ENCODE measurements at places on chromosomes 12 and 14.

- no peak for DNase-seq
Measured at GRCh38 chr14:103480595-103480994, 42.0 kb downstream of the CKB start.

GRCh38 chr12:25130741-25131188, 64.2 kb downstream of the DNAI7 start:
- peak; percentile 61 for DNase-seq

- peak; percentile 7 for DNase-seq
Measured at GRCh38 chr12:15131431-15131830, 89.8 kb downstream of the RERG start.

GRCh38 chr12:90953956-90954421, 987 bp downstream of the CCER1 start:
- DNase-seq, result no peak

- no peak for DNase-seq
Measured at GRCh38 chr12:65761301-65761700, 63.0 kb upstream of the HMGA2 start.

- DNase-seq, result peak; percentile 56
Measured at GRCh38 chr12:123118497-123118896, 32.4 kb downstream of the PITPNM2 start.

- no peak for DNase-seq
Measured at GRCh38 chr14:91368776-91369416, 48.7 kb downstream of the CCDC88C start.

- DNase-seq, result no peak
Measured at GRCh38 chr12:110689281-110690126, 589 bp upstream of the HVCN1 start.

GRCh38 chr12:114136631-114137030, 170.5 kb upstream of the RBM19 start:
- DNase-seq, result no peak

GRCh38 chr14:51603495-51603894, 48.2 kb upstream of the FRMD6 start:
- peak; percentile 93 for DNase-seq

DNA sequence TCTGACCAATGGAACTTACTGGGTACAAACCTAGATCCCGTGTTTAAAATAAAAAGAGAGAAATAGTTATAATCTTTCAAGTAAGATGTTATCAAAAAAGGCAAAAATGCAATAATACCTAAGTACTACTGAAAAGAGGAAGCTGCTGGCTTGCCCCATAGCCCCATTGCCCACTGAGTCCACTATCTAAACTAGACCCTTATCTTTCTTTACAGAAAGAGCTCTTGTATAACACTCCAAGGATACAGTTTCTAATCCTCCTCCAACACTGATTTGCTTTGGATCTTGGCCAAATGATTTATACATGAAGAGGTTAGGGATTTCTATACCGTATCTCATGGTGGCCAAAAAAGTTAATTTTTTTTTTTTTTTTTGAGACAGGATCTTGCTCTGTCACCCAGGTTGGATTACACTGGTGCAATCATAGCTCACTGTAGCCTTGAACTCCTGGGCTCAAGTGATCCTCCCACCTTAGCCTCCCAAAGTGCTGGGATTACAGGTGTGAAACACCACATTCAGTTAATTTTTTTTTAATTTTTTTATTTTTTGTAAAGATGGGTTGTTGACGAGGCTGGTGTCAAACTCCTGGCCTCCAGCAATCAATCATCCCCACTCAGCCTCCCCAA, 2.6 kb downstream of the GXYLT1 start:
- no peak for DNase-seq

- DNase-seq, result peak; percentile 38
Measured at GRCh38 chr12:80192087-80192486, 92.8 kb downstream of the OTOGL start.

GRCh38 chr14:42192738-42193653, 586.3 kb downstream of the LRFN5 start:
- DNase-seq, result peak; percentile 94

DNA sequence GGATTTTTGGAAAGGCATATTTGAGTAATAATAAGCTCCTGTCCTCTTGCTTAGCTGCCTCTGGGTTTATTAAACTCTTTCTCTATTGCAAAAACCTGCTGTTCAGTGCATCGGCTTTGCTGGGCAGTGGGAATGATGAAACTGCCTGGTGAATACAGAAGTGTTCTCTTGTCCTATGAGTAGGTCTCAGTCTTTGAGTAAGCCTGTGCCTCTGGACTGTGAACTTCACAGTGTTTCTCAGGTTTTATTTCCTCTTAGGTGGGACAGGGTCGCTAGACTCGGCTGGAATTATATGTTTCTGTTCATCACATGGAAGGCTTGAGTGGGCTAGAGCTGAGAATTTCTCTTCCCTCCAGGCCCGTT, 46.4 kb downstream of the CRADD start:
- no peak for DNase-seq

DNA sequence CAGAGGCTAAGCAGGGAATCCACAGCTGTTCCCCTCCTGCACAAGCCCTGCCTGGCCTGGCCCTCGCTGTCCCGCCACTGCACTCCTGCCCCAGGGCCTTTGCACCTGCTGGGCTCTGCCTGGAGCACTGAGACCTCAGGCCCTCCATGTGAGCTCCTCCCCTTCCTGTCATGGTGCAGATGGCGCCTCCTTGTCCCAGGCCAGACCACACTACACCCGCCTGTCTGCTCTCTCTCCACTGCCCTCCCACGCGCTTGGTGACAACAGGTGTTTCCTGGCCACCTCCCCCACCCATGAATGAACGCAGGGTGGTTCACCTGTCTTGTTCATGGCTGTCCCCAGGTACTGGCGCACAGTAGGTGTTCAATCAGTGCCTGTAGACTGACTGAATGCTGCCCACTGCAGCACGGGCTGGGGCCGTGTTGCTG, 82.9 kb downstream of the NCOR2 start:
- DNase-seq, result no peak

GRCh38 chr12:57882575-57882974, 36.0 kb upstream of the CTDSP2 start:
- DNase-seq, result no peak

DNA sequence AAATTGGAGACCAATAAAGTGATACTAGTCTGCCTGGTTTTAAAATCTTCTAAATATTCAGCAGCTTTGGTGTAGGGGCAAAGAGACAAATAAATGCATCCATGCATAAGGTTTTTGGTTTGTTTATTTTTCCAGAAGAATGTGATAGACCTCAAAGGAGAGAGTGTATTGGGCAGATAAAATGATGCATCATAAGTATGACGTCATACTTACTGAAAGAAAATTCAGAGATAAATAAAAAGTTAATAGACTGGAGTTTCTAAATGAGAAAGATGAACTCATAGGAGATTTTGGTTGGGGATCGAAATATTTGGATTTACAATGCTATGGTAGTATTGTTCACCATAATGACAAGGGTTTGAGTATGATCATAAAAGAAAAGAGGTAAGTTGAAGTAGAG, 10.2 kb downstream of the SYT10 start:
- DNase-seq, result no peak

GRCh38 chr12:2152134-2152533, 99.3 kb downstream of the CACNA1C start:
- no peak for DNase-seq

GRCh38 chr14:39267608-39268005, 33.9 kb downstream of the MIA2 start:
- DNase-seq, result peak; percentile 19

DNA sequence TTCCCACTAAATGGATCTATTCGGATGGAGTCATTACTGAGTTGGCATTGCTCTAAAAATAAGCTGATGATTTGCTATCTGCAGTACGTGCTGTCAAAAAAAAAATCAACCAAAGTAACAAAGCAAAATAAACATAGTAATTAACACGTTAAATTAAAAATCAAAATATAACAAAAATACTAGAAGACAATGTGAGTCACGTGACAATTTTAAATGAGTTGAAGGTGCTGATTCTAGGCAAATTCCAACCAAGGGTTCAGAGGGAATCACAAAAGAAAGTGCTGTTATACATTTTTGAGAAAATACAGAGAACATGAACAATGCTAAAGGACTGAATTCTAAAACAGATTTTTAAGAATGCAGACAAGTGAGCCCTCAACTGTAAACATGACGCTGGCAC, 45.2 kb upstream of the IFNG-AS1 start:
- DNase-seq, result no peak

GRCh38 chr12:131249246-131250027, 295.7 kb downstream of the ADGRD1 start:
- no peak for DNase-seq

GRCh38 chr12:42582050-42582449, 7.5 kb downstream of the PRICKLE1 start:
- no peak for DNase-seq

DNA sequence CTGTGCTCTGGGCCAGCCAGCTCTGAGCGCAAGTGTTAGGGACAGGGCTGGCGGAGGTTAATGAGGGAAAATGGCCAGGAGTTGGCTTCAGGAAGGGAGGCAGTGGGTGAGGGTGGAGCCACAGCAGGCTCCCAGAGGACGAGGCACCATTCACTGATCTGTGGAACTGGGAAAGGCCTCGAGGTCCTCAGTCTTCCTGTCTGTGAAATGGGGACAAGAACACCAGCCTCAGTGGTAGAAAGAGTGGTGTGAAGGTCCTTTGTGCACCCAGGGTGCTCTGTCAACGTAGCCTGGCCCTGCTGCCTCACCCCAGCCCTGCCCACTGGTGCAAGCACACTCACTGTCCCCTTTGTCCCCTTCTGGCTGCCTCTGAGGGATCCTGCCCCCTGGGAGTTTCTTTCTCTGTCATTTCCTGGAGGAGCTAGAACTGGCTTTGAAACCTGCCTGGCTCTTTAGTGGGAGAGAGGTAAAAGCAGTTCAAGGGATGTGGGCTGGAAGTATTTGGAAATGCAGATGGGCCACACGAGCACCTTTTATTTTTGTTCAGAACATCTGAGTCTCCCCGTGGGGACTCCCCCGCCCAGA, 25.0 kb downstream of the SYNDIG1L start:
- no peak for DNase-seq

DNA sequence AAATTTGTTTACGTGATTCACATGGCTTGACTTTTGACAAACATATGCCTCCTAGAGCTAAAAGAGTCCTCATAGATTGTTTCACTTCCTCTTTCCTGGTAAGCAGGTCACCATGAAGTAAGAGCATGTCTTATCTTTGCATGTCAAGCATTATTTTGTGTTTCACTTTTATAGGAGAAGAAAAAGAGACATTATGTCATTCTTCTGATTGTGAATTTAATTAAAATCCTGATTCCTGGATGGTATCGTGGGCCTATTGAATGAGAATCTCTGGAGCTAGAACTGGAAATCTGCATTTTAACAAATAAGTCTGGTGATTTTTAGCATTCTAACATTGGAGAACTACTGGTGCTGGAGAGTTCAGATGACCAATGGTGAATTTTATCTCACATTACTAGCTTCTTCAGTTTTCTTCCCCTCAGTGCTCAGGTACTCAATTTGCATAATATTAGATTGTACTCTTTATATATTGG, 218.6 kb upstream of the ATP2B1 start:
- no peak for DNase-seq

- no peak for DNase-seq
Measured at GRCh38 chr12:107228076-107228475, 134.7 kb upstream of the CRY1 start.

DNA sequence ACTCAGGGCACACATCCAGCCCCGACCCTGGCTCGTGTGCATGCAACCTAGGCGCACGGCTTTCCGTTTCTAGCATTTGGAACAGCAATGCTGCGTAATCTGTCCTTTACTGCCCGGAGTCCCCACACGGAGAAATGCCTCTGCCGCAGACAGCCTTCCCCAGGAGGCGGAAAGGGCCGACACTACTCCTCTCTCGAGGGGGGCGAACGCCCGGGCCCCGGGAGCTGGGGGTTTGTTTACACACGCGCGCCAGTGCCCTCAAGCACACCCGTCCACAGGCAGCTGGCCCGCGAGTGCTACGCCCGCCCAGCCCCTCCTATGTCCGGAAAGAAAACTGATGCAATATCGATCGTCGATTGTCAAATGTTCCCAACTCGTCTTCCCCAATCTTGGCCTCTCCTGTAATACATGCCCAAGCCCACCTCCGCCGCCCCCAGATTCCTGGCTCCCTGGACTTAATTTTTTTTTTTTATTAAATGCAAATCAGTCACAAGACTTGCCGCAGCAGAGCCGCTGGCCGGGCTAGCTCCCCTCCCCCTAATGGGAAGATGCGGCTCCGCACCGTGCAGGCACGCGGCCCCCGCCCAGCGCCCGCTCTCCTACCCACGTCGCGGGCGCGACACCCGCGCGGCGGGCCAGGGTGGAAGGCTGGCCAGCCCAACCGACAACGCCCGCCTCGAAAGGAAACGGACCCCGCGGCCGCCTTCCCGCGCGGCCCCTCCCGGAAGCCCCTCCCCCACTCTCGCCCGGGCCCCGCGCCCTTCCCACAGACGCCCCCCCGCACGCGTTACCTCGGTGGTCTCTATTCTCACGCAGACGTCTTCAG, 642 bp downstream of the SLC38A2 start:
- DNase-seq, result no peak

GRCh38 chr14:21014761-21015190, 10.1 kb downstream of the NDRG2 start:
- DNase-seq, result peak; percentile 77

- DNase-seq, result no peak
Measured at GRCh38 chr12:63855299-63855698, 10.8 kb downstream of the SRGAP1 start.

GRCh38 chr12:117408161-117408791, 46.9 kb upstream of the NOS1 start:
- no peak for DNase-seq

GRCh38 chr14:75689012-75689411, 28.0 kb downstream of the TTLL5 start:
- DNase-seq, result peak; percentile 47

DNA sequence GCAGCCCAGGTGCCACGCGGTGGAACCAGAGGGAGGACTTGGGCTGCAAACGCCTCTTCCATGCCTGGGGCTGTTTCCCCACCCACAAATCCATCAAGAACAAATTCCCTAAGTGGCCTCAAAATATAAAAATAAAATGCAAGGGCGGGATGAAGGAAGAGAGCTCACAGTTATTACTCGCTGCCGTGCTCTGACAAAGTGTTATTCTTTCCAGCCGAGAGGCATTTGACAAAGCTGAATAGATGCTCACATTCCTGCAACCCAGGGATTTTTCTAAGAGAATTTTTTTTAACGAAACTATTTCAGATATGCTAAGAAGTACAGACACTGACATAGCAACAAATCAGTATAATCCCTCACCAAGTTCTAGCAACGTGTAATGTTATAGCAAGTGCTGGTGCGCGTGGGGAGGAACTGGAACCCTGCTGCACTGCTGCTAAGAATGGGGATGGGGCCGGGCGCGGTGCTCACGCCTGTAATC, 70.7 kb downstream of the SCARB1 start:
- DNase-seq, result peak; percentile 82

DNA sequence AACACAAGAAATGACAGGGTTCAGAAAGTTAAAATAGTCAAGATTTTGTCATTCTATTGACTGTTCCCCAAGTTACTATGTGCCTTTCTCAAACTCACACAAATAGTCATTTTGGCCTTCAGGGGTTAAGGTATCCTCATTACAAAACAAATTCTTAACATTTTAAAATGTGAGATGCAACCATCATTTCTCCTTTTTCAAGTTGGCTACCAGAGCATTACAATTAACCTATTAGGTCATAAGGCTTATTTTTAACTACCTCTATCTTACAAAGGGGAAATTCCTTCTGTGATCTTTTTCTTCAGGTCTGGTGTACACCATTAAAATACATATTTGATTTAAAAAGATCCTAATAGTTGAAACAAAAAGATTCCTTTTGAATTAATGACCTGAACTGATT, 61.2 kb downstream of the SLC38A1 start:
- DNase-seq, result no peak

GRCh38 chr14:64993266-64993930, 6.7 kb downstream of the FNTB start:
- DNase-seq, result peak; percentile 30

GRCh38 chr12:130498589-130499385, 161.1 kb downstream of the PIWIL1 start:
- no peak for DNase-seq

Measured in amniotic epithelial cell (primary cell).